A549 treated with Mapracorat at 1 μM for 4 hours (cell line): ENCODE measurements at places on chromosomes 2 and 18. TPM values are rescaled to one million over a fixed set of nuclear protein-coding genes. Genes with fewer than 3 reads are reported as not detected.

ASB18 gene
- total RNA-seq = not detected in 5 replicates

STARD6 gene
- not detected in 5 replicates for total RNA-seq

PRSS56 gene
- total RNA-seq = 0.07 to 0.21 TPM (median 0.12 TPM) in 5 replicates

RSAD2 gene
- total RNA-seq = 0.20 to 0.66 TPM (median 0.34 TPM) in 5 replicates

MCM6 gene
- total RNA-seq = 44.9 to 51.9 TPM (median 47.9 TPM) in 5 replicates

IL1R1 gene
- total RNA-seq = 35.9 to 52.2 TPM (median 43.5 TPM) in 5 replicates

CFC1 gene
- total RNA-seq = not detected in 5 replicates

COL6A3 gene
- 0.11 to 0.47 TPM (median 0.30 TPM) in 5 replicates for total RNA-seq

NOL4 gene
- not detected in 5 replicates for total RNA-seq

MAB21L4 gene
- total RNA-seq = 0.11 to 0.28 TPM (median 0.20 TPM) in 5 replicates

OXER1 gene
- not detected in 5 replicates for total RNA-seq

TDRD15 gene
- not detected in 5 replicates for total RNA-seq

XRCC5 gene
- total RNA-seq = 169 to 199 TPM (median 184 TPM) in 5 replicates

CD8B2 gene
- total RNA-seq = not detected in 5 replicates

SEC11C gene
- 49.9 to 66.9 TPM (median 58.9 TPM) in 5 replicates for total RNA-seq

TBR1 gene
- total RNA-seq = 0.03 to 0.08 TPM in 2 of 5 replicates, not detected in the others

SNORC gene
- total RNA-seq = 4.7 to 14.3 TPM (median 11.0 TPM) in 5 replicates

EVX2 gene
- total RNA-seq = not detected in 5 replicates

GTF2A1L gene
- total RNA-seq = not detected in 5 replicates

SERPINB12 gene
- not detected in 5 replicates for total RNA-seq

PSMA8 gene
- not detected in 5 replicates for total RNA-seq

VWA3B gene
- total RNA-seq = 0.33 to 0.80 TPM (median 0.37 TPM) in 3 of 5 replicates, not detected in the others

ABI2 gene
- 44.5 to 66.5 TPM (median 57.4 TPM) in 5 replicates for total RNA-seq

ZNF396 gene
- 0.56 to 1.4 TPM (median 0.82 TPM) in 5 replicates for total RNA-seq

CFAP221 gene
- total RNA-seq = 0.22 to 1.0 TPM (median 0.31 TPM) in 5 replicates

HNRNPA3 gene
- total RNA-seq = 352 to 394 TPM (median 363 TPM) in 5 replicates

NR4A2 gene
- 1.4 to 3.0 TPM (median 2.1 TPM) in 5 replicates for total RNA-seq

NFU1 gene
- 41.1 to 47.3 TPM (median 45.4 TPM) in 5 replicates for total RNA-seq

ABHD1 gene
- 0.77 to 2.1 TPM (median 1.5 TPM) in 5 replicates for total RNA-seq

HOXD11 gene
- 5.6 to 8.0 TPM (median 6.2 TPM) in 5 replicates for total RNA-seq

HMSD gene
- 0.06 to 0.60 TPM (median 0.30 TPM) in 4 of 5 replicates, not detected in the other for total RNA-seq
